WTC11 (cell line): ENCODE measurements at places on chromosomes 1 and 21. TPM values are rescaled to one million over a fixed set of nuclear protein-coding genes. Genes with fewer than 3 reads are reported as not detected.

The TOE1 gene
- total RNA-seq = 7.4 to 10.9 TPM (median 10.0 TPM) in 3 replicates

The SYPL2 gene
- 3.0 to 3.7 TPM (median 3.5 TPM) in 3 replicates for total RNA-seq

The TAL1 gene
- 0.41 to 0.63 TPM (median 0.57 TPM) in 3 replicates for total RNA-seq

The KCNJ15 gene
- 0.14 to 0.57 TPM in 2 of 3 replicates, not detected in the other for total RNA-seq

The MTARC1 gene
- total RNA-seq = 25.8 to 33.6 TPM (median 29.5 TPM) in 3 replicates

The SLC30A10 gene
- total RNA-seq = 0.26 to 0.41 TPM (median 0.30 TPM) in 3 replicates

The NUDT4B gene
- not detected in 3 replicates for total RNA-seq

The MROH9 gene
- not detected in 3 replicates for total RNA-seq

The SPATA17 gene
- 0.34 to 1.3 TPM (median 0.46 TPM) in 3 replicates for total RNA-seq

DNA sequence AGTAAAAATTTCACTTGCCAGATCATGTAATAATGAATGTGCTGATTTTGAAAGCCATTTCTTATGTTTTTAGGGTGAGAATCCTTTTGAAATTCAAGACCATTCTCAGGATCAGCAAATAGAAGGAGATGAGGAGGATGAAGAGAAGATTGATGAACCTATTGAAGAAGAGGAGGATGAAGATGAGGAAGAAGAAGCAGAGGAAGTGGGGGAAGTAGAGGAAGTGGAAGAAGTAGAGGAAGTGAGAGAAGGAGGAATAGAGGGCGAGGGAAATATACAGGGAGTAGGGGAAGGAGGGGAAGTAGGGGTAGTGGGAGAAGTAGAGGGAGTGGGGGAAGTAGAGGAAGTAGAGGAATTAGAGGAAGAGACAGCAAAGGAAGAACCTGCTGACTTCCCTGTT lies 32.4 kb downstream of the ZNF326 start:
- H3K27me3 ChIP-seq = no peaks in the 10 kb centered on the region
- H3K27ac ChIP-seq = no peak overlapping the region
- no peak for DNase-seq
- H3K4me3 ChIP-seq = no peak overlapping the region
- H3K36me3 ChIP-seq = peaks cover 68% of the 10 kb centered on the region

DNA sequence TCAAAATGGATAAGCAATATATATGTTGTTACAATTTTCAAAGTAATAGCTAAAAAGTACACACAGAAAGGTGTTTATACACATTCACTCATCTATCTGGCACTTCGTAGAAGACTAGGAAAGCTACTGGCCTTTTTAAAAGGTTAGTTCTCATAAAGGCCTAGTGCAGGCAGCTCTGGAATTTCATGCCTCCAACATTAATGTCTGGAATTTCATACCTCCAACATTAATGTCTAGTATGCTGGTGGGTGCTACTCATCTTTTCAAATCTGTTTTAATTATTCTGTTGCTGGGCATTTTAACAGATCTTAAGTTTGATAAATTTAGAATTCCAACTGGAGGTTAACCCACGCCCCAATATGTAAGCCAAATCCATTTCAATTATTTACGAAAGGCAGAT lies 124.2 kb downstream of the AKT3 start:
- no peak overlapping the region for H3K4me3 ChIP-seq
- no peak for DNase-seq
- H3K27ac ChIP-seq = no peak overlapping the region
- no peaks in the 10 kb centered on the region for H3K27me3 ChIP-seq

- H3K27ac ChIP-seq = no peak overlapping the region
- no peaks in the 10 kb centered on the region for H3K27me3 ChIP-seq
- no peak for DNase-seq
- no peak overlapping the region for H3K4me3 ChIP-seq
- no peaks in the 10 kb centered on the region for H3K36me3 ChIP-seq
Observed at GRCh38 chr1:62381831-62382657, 54.8 kb upstream of the USP1 start.

DNA sequence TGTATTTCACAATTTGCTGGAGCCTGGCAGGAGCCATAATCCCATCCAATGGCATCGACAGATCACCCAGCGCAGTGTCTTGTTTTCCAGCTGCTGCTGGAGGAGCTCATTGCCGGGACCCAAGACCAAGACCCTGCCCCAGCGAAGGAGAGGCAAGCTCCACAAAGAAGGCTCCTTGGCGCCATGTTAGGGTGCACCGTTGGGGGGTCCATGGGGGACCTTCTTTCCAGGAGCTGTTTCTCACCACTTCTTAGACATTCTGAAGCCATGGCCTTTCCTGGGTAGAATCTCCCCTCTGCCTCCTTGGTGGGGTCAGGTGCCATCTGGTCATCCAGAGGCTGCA lies 31.1 kb downstream of the AJAP1 start:
- no peak overlapping the region for H3K4me3 ChIP-seq
- H3K4me1 ChIP-seq = no peaks in the 10 kb centered on the region
- H3K27ac ChIP-seq = no peak overlapping the region
- DNase-seq = no peak
- peaks cover 42% of the 10 kb centered on the region for H3K36me3 ChIP-seq

DNA sequence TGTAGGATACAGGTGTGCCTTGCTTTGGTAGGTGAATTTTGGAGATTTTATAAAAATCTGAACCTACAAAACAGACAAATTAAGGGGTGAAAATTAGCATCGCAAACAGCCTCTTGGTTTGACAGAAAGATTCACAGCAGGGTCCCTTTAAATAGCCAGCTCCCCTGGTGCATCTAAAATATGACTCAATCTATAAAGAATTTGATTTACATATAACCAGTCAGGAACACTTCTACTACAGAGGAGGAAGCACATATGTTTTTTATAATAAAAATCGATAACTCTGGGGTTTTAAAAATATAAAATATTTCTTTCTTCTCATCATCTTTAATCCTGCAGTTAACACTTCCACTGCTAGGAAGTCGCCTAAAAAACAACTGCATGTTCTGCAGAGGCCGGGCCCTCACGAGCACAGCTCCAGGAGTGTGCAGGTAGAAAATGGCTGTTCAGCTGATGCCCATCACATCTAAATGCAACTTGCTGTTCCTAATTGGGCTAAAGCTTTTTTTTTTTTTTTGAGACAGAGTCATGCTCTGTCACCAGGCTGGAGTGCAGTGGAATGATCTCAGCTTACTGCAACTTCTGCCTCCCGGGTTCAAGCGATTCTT lies 203.4 kb downstream of the HS2ST1 start:
- no peaks in the 10 kb centered on the region for H3K36me3 ChIP-seq
- peaks cover 24% of the 10 kb centered on the region for H3K27me3 ChIP-seq
- no peak overlapping the region for H3K27ac ChIP-seq
- H3K4me1 ChIP-seq = peaks cover 16% of the 10 kb centered on the region
- no peak overlapping the region for H3K4me3 ChIP-seq

GRCh38 chr1:4177425-4178150 lies 277.5 kb upstream of the C1orf174 start:
- no peak overlapping the region for H3K4me3 ChIP-seq
- no peak overlapping the region for H3K27ac ChIP-seq
- H3K27me3 ChIP-seq = peaks cover 7% of the 10 kb centered on the region; the same call in 1 of the 2 replicates
- H3K36me3 ChIP-seq = peaks cover 72% of the 10 kb centered on the region
- H3K4me1 ChIP-seq = no peaks in the 10 kb centered on the region
- DNase-seq = no peak

- no peak for DNase-seq
- H3K36me3 ChIP-seq = peaks cover 7% of the 10 kb centered on the region
- no peak overlapping the region for H3K27ac ChIP-seq
- H3K4me3 ChIP-seq = no peak overlapping the region
Observed at GRCh38 chr1:229248821-229249817, 21.8 kb upstream of the RAB4A start.

- no peak overlapping the region for H3K4me3 ChIP-seq
- no peak overlapping the region for H3K27ac ChIP-seq
- no peaks in the 10 kb centered on the region for H3K36me3 ChIP-seq
- peaks cover 7% of the 10 kb centered on the region for H3K4me1 ChIP-seq
- DNase-seq = peak; percentile 18
Observed at GRCh38 chr1:67648582-67649326, 36.2 kb upstream of the GADD45A start.

GRCh38 chr1:215677112-215677511 lies 110.0 kb downstream of the KCTD3 start:
- peaks cover 7% of the 10 kb centered on the region for H3K4me1 ChIP-seq
- no peak overlapping the region for H3K27ac ChIP-seq
- H3K4me3 ChIP-seq = no peak overlapping the region
- no peaks in the 10 kb centered on the region for H3K36me3 ChIP-seq

GRCh38 chr1:223835754-223836153 lies 10.0 kb downstream of the TP53BP2 start:
- H3K4me1 ChIP-seq = peaks cover 31% of the 10 kb centered on the region
- no peak overlapping the region for H3K4me3 ChIP-seq
- H3K36me3 ChIP-seq = 0 out of 2 replicates have a peak, but pooled peaks cover 4% of the 10 kb centered on the region
- no peak overlapping the region for H3K27ac ChIP-seq

DNA sequence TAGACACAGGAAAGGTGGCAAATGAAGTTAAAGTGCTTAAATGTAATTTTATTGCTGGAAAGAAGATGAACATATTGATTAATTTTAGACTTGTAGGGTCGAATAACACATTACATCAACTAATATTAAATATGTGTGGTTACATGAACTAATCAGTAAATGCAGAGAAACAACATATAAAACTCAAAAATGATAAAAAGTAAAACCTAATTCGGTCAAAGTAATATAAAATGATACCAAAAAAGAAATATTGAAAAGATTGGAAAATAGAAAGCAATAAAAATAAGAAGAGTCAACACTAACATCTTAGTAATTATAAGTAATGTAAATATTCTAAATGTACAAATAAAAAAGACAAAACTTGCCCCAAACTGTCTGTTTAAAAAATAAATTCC lies 43.3 kb downstream of the CD53 start:
- H3K27ac ChIP-seq = no peak overlapping the region
- H3K36me3 ChIP-seq = no peaks in the 10 kb centered on the region
- no peaks in the 10 kb centered on the region; the same call in 1 of the 2 replicates for H3K27me3 ChIP-seq
- H3K4me1 ChIP-seq = peaks cover 8% of the 10 kb centered on the region
- H3K4me3 ChIP-seq = no peak overlapping the region
- no peak for DNase-seq

GRCh38 chr1:27542463-27543273 lies 52.7 kb upstream of the WASF2 start:
- peaks cover 15% of the 10 kb centered on the region for H3K36me3 ChIP-seq
- no peak overlapping the region for H3K4me3 ChIP-seq
- DNase-seq = no peak

GRCh38 chr1:44970317-44970716 lies 16.1 kb downstream of the EIF2B3 start:
- H3K4me3 ChIP-seq = no peak overlapping the region
- H3K27ac ChIP-seq = peak overlapping the region; percentile 9; the same call in 1 of the 2 replicates
- H3K27me3 ChIP-seq = no peaks in the 10 kb centered on the region
- H3K4me1 ChIP-seq = no peaks in the 10 kb centered on the region

DNA sequence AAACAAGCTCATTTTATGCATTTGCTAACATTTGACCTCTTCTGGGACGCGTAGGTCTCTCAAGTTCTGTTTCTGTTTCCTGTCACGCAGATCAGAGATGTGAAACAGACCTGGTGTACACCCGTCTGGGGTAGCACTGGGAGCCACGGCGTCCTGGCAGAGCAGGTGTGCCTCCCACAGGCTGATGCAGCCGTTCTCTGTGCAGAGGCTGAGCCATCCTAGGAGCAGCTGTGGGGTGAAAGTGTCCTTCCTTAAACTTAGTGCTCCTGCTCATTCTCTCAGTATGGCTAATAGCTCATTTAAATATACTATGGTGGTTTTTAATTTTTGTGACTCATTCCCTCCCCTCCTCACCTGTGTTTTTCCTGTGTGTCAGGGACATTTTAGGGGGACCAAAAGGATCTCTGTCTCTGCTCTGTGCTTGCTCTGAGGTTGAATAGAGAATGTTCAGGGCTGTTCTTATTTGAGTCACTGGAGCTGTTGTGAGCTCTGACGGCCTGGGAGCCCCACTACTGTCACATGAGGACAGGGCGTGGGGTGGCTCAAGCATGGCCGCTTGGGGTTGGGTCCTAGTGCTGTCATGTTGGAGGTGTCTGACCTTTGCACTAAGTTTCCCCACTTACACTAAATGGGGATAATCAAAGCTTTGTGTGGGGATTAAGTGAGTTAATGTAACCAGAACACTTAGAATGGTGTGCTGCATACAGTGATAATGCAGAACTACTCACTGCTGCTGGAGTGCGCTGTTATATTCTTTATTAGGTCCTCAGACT lies 43.0 kb downstream of the GALNT2 start:
- no peak overlapping the region for H3K4me3 ChIP-seq
- H3K36me3 ChIP-seq = peaks cover 9% of the 10 kb centered on the region; the same call in 1 of the 2 replicates
- DNase-seq = no peak
- H3K27ac ChIP-seq = peak overlapping the region; percentile 66
- H3K4me1 ChIP-seq = peaks cover 74% of the 10 kb centered on the region

- H3K4me1 ChIP-seq = peaks cover 4% of the 10 kb centered on the region
- H3K36me3 ChIP-seq = peaks cover 18% of the 10 kb centered on the region
- DNase-seq = no peak
- H3K4me3 ChIP-seq = no peak overlapping the region
Observed at GRCh38 chr21:34552360-34553098, 40.5 kb upstream of the KCNE1 start.

DNA sequence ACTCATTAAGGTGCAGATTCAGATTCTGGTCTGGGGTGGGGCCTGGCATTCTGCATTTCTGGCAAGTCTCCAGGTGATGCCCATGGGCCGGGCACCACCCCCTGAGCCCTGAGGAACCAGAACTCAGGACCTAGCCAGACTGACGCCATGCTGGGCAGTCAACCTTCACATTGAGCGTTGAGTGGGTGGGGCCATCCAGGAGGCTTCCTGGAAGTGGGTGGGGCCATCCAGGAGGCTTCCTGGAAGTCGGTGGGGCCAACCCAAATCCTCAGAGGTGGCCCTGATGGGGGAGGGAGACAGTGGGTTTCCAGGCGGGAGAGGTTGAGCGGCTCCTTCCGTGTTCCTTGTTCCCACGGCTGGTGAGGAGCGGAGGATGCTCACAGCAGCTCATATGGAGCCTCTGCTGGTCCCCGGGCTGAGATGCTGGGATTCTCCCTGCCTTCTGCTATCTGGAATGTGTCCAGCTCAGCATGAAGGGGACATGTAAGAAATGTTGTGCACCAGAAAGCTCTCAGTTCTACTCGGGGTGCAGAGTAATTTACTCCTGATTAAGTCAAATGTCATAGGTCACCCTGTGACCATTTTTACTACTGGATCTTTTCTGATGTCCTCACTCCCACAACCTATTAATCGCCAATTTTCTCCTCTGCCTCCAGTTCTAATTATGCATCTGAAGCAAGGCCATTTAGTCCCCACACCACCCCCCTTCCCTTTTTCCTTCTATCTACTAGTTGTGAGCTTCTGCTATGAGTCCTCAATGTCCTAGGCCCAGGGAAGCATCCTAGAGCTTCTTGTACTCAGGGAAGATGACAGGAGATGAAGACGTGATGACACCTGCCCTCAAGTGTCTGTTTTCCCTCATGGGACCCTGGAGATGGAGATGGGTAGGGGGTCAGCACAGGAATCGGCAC lies 435.4 kb downstream of the PTPRU start:
- H3K27me3 ChIP-seq = no peaks in the 10 kb centered on the region
- H3K4me1 ChIP-seq = peaks cover 9% of the 10 kb centered on the region; the same call in 1 of the 2 replicates
- no peaks in the 10 kb centered on the region for H3K36me3 ChIP-seq
- no peak overlapping the region for H3K4me3 ChIP-seq

- peaks cover 5% of the 10 kb centered on the region for H3K4me1 ChIP-seq
- H3K4me3 ChIP-seq = no peak overlapping the region
- DNase-seq = no peak
Observed at GRCh38 chr1:54510715-54511270, 37.2 kb upstream of the ACOT11 start.

- H3K27me3 ChIP-seq = no peaks in the 10 kb centered on the region
Observed at GRCh38 chr1:91529856-91530255, 29.2 kb downstream of the CDC7 start.
